Activated CD8-positive, alpha-beta T cell treated with anti-CD3 and anti-CD28 coated beads for 36 hours (primary cell): ENCODE measurements at places on chromosomes 16 and 17. TPM values are rescaled to one million over a fixed set of nuclear protein-coding genes. Genes with fewer than 3 reads are reported as not detected.
A peak's percentile ranks its signal among the peaks of the same experiment; 100 is the strongest.

- peak; percentile 68 for DNase-seq
Measured at GRCh38 chr17:20267459-20267842, 199.9 kb downstream of the LGALS9B start.

GRCh38 chr16:10386517-10387100, 748 bp downstream of the ATF7IP2 start:
- DNase-seq, result no peak

GRCh38 chr16:80914379-80915078, 92.2 kb downstream of the CMC2 start:
- DNase-seq, result no peak

DNA sequence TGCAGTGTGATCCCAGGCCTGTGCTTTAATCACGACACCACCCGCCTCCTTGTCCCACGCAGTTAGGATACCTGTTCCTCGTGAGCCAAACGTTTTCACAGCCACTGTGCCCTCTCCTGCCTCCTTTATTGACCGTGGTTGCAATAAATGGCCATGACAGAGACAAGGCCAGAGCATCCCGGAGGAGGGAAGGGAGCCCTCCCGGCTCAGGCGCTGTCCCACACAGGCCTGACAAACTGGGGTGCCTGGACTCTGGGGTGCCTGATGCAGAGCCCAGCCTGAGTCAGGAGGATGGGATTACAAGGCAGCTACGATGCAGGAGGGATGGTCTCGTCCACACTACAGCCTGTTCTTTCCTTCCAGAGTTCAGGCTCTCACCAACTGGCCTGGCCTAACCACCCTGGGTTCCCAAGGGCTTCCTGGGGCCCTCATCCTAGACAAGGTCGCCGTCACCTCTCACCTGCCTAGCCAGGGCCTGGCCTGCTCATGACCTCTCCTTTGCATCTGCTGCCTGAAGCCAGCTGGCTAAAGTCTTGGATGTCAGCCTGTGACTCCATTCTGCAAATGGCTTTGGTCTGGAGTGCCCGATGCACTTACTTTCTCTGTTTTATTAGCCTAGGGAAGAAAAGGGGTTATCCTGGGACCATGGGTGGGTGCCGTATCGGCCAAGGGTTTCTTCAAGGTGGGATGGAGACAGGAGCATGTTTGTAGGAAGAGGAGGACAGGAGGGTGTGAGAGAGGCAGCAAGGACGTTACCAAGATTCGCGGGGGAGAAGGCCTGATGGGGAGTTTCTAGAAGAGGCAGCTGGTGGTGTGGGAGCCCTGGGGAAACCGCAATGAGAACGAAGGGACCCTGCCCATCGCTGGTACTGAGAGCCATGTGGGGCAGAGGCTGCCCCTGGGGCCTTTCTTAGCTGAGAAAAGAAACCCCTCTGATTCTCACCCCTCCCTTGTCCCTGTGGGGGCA, 234.3 kb upstream of the TNRC6C start:
- no peak for DNase-seq

- no peak for DNase-seq
Measured at GRCh38 chr17:44044071-44044470, 22.4 kb downstream of the LSM12 start.

CLEC19A gene
- total RNA-seq, result not detected

TPSD1 gene
- total RNA-seq, result not detected
